Kidney epithelial cell (primary cell): ENCODE measurements at places on chromosomes 7 and 10.

GRCh38 chr7:32257621-32258020 is 187.4 kb upstream of the PDE1C start:
- no peak for DNase-seq

GRCh38 chr10:36880898-36881297 is 244.5 kb upstream of the ANKRD30A start:
- no peak for DNase-seq

DNA sequence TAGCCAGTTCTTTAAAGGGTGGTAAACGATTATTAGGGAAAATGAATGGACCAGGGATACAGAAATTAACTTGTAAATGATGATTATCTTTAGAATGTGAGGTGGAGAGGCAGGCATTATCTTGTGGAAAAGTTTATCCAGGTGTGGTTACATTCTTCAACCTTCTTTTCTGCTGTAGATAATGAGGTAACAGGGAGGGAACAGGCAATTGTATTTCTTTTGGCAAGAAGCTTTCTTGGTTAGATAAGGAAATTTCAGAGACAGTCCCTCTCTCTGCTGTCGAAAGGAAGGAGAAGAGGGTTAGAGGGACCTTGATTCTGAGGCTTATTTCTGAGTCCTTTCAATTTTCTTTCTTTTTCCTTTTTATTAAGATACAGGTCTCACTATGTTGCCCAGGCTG is 32.1 kb downstream of the MRPL32 start:
- DNase-seq = no peak

DNA sequence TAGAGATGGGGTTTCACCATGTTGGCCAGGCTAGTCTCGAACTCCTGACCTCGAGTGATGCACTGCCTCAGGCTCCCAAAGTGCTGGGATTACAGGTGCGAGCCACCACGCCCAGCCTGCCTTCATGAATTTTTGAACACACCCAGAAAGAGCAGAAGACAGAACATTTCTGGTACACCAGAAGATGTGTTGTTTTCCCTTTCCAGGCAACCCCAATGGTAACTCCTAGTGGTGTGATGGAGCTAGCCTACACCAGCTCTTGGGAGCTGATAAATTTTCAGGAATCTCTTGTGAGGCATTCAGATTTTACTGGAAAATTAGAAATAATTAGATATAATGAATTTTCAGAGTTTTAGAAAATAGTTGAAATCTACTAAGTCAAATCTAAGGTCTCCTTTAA is 904 bp upstream of the CCDC7 start:
- DNase-seq = no peak

GRCh38 chr7:84264396-84264795 is 69.8 kb upstream of the SEMA3A start:
- DNase-seq = no peak

DNA sequence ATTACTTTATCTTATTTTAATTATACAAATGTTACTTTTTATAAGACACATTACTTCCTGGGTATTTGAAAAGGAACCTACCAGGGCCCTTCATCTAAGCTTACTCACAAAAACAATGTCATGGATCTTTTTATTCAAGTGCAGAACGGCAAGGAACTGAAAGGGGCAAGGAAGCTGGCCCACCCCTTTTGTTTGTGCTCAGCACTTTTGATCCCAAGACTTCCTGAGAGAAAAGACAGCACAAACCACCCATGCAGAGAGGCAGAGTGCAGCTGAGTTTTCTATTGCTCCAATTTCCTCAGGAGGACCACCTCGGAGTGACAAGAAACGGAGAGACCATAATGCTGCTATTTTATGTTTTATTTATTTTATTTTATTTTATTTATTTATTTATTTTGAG is 232.0 kb upstream of the NRP1 start:
- no peak for DNase-seq

GRCh38 chr7:5375925-5376324 is 47.7 kb downstream of the TNRC18 start:
- no peak for DNase-seq

DNA sequence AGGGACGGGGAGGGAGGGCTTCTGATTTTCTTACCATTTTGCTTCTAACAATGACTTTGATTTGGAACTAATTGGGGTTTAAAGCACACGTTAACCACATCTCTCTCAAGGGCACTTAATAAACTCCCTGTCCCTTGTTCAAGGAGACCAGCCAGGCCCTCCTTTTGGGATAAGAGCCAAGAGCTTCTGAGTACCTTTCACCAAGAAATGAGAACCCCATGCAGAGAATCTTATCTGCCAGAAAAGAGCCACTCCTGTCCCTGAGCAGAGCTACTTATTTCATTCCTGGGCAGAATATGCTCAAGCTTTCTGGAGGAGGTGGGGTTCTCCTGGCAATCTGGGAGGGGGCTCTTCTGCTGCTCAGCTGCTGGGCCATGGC is 574.6 kb downstream of the GALNT17 start:
- no peak for DNase-seq

GRCh38 chr7:28654110-28654509 is 241.8 kb downstream of the CREB5 start:
- DNase-seq = no peak

GRCh38 chr7:71511361-71511807 is 379.4 kb downstream of the GALNT17 start:
- DNase-seq = no peak

GRCh38 chr7:122262246-122262645 is 42.3 kb downstream of the FEZF1 start:
- no peak for DNase-seq

DNA sequence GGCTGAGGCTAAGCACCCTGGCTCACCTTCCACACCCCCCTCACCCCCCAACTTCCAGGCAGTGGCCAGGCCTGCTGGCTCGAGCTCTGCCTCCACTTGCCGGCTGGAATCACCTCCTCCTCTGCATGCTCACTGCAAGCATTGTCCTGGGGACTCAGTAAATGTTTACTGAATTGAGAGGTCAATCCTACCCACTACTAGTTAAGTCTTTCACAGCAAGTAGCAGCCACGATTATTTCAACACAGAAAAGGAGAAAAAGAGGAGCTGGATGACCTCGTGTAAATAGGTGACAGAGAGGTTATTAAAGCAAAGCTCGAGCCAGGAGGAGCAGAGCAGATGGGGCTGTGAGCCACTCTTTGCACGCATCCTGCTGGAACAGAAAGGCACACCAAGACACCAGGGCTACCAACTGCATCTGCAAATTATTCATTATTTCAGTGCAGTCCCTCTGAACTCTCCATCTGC is 32.1 kb downstream of the HIPK2 start:
- DNase-seq = no peak

GRCh38 chr7:145211211-145211610 is 375.4 kb upstream of the TPK1 start:
- no peak for DNase-seq

DNA sequence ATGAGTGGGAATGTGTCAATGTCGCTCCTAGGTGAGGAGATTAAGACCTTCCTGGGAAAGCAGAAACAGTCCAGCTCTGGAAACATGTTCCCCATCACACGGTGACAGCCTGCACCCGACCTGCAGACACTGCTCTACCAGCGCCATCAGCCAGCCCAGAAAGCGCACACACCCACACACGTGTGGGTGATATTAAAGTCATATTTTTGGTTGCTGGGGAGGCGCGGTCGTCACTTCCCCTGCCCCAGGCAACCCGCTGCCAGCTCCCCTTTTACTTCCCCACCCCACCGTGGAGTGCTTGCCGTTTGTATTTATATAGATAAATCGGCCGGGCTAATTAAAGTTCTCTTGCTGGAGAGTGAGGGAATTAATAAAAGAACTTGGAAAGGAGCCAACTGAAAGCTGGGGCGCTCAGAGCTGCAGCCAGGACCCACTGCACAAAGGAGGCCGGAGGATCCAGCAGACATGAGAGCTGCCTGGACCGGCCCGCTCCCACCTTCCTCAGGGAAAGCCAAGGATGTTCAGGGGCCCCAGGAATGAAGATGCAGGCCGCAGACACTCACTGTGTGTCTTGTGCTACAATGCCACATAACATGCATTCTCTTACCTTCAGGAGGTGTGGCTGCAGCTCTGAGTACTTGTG is 145.2 kb upstream of the UNC5B start:
- no peak for DNase-seq

- no peak for DNase-seq
Measured at GRCh38 chr10:116469437-116469836, 41.8 kb downstream of the PNLIPRP3 start.

DNA sequence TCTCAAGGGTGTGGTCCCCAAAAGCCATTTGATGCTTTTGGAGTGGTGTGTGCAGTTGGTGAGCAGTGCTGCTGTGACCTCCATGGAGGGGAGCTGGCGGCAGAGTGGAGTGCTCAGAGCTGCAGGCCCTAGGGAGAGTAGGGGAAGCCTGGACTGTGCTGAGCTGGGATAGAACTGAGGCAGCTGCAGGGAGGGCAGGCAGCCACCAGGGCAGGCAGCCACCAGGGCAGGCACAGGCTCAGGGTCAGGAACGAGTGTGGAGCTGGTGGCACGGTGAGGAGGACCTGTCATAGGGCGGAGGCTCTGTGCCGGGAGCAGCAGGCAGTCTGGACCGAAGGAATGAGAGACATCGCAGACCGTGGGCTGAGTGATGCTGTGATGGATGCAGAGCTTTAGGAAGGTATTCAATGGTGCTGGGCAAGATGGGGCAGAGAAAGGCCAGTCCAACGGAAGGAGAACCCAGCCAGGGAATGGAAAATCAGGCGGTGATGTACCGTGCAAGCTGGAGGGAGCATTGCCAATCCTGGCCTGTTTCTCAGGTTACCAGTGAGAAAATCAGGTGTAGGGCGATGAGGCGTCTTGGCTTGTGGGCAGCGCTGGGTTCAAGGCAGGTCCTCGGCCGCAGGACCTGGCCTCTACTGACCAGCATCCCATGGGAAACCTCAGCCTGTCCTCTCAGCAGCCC is 152.6 kb downstream of the CAMK1D start:
- DNase-seq = no peak

DNA sequence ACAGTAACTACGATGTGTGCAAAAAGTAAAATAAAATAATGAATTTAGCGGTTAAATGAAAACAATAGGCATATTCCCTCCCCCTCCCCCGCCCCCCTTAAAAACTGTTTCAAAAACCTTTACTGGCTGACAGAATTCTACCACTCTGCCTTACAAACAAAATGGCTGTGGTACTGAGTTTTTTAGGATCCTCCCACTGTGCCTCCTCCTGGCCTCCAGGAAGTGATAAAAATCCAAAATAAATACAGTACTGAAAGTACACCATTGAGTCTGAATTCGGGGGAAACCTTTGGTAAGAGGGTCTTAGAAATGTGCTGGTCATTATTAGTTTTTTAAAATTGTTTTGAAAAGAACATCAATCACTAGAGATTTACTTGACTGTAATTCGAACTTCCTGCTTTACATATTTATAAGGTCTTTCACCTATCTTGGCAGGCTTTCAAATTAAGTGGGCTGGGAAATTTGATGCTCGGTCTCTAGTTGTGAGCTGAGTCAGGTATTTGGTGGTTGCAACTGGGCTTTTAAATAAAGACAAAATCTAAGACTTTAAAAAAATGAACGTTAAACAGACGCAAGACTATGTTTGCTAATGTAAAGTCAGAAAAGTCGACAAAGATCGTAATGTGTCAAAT is 32.5 kb upstream of the EPC1 start:
- DNase-seq = no peak

DNA sequence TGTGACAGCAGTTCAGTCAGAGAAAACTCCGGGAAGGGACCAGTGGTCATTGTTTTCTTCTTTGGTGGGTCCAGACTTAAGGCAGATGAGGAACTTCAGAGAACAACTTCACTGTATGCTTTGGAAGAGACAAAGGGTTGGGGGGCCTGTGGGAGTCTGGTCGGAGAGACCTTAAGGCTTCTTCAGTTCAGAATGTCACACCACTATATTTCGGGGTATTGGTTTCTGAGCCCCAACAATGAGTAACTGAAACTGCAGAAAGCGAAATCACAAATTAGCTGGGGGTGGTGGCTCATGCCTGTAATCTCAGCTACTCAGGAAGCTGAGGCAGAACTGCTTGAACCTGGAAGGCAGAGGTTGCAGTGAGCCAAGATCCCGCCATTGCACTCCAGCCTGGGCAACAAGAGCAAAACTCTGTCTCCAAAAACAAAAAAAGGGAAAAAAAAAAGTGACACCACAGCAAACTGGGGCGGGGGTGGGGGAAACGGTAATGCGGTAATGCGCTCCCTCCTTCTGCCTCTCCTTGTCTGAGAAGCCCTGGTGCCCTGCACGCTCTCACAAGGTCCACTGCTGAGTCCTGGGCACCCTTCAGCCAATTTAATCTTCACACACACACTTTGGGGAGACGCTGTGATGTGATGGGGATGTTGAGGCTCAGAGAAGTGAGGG is 2.2 kb upstream of the ADIRF start:
- DNase-seq = no peak

DNA sequence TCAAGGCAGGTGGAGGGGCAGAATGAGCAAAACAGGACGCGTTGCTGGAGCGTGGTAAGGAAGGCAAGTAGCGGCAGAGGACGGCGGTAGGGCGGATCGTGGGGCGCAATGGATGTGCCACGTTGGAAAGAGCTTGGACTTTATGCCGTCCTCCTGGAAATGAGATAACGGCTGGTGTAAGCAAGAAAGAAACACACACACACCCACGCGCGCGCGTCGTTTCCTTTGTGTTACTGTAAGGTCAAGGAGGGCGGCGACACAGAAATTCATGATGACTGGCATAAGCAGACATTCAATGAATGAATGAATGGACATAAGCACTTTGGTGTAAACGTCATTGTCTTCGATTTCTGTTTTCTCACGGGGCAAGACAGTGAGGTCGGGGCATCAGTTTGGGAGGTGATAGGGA is 683 bp upstream of the ENTPD7 start:
- no peak for DNase-seq

GRCh38 chr7:140841166-140841715 is 83.5 kb downstream of the BRAF start:
- DNase-seq = no peak
